Activated CD4-positive, alpha-beta T cell treated with anti-CD3 and anti-CD28 coated beads, Interleukin-2, Interleukin-4, amounts not matched to agents 100 ng/mL and 50 ng/mL, durations not matched to agents 16 hours and 8 hours (primary cell): ENCODE measurements at places on chromosomes 2 and 18.
A peak's percentile ranks its signal among the peaks of the same experiment; 100 is the strongest.

GRCh38 chr2:238104691-238105371 is 4.7 kb downstream of the ESPNL start:
- DNase-seq, result no peak

DNA sequence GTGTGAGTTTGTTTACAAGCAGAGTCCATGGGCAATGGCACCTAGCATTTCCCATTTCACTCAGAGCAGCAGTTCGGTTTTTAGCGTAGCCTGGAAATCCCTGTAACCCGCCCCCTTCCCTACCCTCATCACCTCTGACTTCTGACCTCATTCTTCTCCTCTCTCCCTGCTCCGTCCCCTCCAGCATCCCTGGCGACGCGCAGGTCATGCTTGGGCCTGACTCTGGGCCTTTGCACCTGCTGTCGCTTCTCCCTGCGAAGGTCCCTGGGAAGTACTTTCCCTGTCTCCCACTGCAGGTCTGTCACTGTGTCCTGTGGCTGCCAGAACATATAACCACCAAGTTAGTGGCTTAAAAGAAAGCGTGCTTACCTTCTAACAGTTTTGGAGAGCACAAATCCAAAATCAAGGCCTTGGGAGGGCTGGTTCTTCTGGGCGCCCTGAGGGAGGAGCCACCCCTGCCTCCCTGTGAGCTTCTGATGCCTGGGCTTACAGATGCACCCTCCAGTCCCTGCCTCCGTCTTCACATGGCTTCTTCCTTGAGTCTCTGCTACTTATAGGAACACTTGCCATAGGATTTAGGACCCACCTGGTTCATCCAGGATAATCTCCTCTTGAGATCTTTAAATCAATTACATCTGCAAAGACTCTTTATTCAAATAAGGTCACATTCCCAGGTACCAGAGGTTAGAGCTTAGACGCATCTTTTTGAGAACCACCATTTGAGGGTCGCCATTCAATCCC is 8.1 kb upstream of the RAB17 start:
- no peak for DNase-seq

DNA sequence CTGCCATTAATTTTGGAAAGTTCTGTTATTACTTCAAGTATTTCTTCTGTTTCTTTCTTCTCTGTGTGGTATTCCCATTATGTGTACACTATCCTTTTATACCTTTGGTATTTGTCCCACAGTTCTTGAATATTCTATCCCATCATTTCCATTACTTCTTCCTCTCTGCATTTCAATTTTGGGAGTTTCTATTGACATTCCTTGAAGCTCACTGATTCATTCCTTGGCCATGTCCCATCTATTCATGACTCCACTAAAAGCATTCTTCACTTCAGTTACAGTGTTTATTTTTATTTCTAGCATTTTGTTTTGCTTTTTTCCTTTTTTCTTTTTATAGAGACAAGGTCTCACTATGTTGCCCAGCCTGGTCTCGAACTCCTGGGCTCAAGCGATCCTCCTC is 30.3 kb downstream of the PROC start:
- DNase-seq, result no peak

- no peak for DNase-seq
Measured at GRCh38 chr2:17317439-17317976, 200.7 kb downstream of the RAD51AP2 start.

DNA sequence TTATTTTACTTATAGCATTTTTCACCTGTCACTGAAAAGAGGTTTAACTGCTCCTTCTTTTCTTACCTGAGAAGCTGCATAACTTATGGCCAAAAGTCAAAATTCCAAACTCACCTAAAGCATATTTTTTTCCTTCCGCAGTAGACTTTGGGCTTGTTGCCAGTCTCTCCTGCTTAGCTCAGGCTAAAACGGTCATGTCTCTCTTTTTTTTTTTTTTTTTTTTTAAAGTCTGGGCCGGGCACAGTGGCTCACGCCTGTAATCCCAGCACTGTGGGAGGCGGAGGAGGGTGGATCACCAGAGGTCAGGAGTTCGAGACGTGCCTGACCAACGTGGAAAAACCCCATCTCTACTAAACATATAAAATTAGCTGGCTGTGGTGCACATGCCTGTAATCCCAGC is 113.5 kb downstream of the RTN4 start:
- DNase-seq, result no peak

GRCh38 chr18:23735021-23735464 is 45.8 kb downstream of the LAMA3 start:
- DNase-seq, result peak; percentile 7

DNA sequence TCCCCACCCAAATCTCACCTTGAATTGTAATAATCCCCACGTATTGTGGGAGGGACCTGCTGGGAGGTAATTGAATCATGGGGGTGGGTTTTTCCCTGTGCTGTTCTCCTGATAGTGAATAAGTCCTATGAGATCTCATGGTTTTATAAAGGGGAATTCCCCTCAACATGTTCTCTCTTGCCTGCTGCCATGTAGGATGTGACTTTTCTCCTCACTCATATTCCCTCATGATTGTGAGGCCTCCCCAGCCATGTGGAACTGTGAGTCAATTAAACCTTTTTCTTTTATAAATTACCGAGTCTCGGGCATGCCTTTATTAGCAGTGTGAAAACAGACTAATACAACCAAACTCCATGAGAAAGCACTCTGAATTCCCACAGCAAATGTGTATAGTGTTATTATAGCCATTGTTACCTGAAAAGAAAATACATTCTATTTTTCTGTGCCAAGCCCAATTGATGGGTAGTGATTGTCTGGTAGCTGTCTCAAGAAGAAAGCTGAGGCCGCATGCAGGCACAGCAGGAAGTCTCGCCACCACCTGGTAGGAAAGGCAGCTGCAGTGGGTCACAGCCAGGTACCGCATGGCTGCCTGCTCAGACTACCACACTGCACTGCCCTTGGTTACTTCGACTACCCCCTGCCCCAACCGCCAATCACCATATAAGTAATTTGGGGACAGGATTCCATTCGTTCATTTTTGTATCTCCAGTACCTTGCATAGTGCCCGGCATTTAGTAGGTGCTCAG is 10.3 kb upstream of the ZBTB7C start:
- DNase-seq, result no peak

- DNase-seq, result no peak
Measured at GRCh38 chr18:61774846-61775245, 118.0 kb downstream of the RNF152 start.

- DNase-seq, result no peak
Measured at GRCh38 chr2:177445200-177445599, 52.6 kb downstream of the AGPS start.

DNA sequence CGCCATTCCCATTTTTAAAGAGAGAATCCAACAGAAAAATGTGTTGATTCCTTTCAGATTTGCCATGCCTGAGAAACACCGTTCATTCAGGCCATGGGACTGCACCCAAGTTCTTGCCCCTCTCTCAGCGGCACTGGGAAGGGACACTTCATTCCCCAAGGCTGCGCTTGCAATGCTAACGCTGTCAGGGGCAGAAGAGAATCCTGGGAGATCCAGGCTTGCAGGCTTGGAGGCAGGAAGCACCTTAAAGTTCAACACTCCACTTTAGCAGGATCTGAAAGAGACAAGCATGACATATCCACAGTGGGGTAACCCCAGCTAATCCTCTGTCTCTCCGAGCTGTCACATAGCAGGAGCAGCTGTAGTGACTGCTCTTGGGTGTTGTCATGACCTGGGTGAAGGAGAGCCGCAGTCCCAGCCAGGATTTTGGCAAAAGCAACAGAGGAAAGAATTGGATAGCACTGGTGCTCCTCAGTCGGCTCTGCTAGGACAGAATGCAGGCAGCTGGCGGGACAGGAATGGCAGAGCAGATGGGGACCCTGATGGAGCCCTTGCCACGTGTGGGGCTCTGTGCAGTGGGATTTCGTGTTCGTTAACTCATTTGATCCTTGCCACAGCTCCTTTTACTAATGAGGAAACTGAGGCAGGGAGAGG is 22.0 kb upstream of the ODC1 start:
- DNase-seq, result no peak

GRCh38 chr2:96103761-96104486 is 12.4 kb downstream of the ADRA2B start:
- DNase-seq, result no peak

DNA sequence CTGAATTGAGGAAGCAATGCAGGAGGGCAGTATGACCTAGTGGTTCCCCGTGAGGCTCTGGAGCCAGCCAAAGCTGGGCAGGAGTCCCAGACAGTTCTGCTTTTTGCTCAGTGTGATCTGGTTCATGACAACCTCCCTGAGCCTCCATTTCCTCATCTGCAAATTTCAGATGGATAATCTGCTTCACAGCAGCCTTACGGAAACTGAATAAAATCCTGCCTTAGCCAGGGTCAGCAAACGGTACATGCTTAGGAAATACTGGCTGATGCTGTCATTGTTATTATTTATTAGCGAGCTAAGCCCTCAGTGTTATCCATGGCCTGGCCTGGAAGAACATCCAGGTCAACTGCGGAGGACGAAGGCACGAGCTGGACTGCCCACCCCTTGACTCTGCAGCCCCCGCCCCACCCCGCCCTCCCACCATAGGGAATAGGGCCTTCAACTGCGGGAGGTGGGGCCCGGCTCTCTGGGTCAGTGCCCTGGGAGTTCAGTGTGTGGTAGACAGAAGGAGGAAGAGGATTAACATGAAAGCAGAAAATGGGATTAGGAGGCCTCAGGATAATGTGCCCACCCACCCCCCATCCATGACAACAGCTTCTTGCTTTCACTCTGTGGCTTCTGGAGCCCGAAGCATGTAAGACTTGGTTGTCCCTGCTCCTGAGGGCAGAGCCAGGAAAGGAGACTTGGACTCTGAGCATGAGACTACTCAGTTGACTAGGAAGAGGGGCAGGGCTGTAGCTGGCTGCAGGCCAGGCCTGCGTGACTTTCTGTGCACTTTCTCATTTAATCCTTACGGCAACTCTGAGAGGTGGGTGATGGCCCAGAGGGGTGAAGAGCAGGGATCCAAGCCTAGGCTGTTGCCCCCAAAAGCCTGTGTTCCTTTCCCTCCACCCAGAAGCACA is 13.1 kb downstream of the PKDCC start:
- no peak for DNase-seq

DNA sequence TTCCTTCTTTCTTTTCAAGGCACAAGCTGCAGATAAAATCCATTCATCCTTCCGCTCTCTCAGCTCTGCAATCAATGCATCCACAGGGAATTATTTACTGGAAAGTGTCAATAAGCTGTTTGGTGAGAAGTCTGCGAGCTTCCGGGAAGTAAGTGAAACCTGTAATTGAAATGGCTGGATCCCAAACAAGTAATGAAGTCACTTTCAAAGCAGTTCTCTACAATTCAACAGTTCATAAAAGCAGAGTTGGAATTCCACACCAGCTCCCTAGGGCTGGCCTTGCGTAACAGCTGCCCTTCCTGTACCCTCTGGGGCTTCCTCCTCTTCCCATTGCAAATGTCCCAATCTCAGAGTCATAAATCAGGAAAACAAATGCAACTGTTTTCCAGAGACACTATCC is 9.6 kb downstream of the SERPINB2 start:
- DNase-seq, result no peak

DNA sequence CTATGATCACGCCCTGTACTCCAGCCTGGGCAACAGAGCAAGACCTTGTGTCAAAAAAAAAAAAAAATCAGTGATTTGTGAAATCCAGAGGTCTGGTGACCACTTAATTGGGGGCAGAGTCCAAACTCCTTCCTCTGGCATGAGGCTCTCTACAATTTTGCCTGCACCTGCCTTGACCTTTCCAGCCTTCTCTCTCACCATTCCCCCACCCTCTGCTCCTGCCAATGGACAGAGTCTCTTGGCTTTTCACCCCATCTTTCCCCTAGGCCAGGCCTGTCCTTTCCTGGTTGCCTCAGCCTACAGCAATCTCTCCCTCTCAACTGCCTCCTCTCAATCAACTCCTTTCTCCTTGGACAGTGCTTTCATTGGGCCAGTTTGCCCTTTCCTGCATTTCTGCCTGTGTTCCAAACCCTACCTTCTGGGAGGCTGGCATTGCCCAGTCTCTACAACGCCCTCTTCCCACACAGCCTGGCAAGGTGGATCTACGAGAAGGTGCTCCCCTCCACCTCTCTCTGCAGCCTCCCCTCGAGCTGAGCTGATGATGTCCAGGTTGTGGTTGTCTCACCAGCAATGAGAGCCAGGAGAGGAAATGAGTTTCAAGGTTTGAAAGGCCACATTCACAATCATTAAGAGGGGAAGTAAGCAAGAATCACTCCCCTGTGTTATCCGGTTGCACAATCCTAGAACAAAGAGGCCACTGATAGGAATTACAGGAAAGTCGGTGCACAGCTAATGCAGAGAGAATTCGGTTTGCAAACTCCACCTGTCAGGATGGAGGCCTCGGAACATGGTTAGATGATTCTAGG is 39.5 kb upstream of the NPAS2 start:
- no peak for DNase-seq

- DNase-seq, result no peak
Measured at GRCh38 chr2:63790906-63791305, 50.8 kb upstream of the UGP2 start.

- no peak for DNase-seq
Measured at GRCh38 chr18:12283256-12283655, 24.8 kb upstream of the TUBB6 start.

- DNase-seq, result no peak
Measured at GRCh38 chr2:236355911-236356310, 91.7 kb upstream of the ASB18 start.

DNA sequence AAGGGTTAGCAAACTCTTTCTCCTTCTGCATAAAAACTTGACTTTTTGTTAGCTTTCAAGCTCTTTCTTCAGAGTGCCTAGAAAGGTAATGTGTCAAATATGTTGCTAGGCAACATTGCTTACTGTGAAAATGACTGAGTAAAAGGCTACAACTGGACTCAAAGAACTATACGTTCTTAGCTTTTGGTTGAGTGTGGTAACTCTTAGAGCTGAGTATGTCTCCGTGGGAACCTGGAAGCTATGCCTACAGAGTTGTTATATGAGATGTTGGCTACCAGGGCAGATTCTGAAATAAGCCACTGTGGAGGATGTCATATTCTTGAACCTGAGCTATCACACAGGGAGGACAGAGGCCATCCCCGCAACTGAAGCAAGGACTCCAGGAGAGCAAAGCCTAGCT is 105.5 kb downstream of the ARL6IP6 start:
- DNase-seq, result no peak

- DNase-seq, result peak; percentile 11
Measured at GRCh38 chr18:79186649-79187048, 117.5 kb downstream of the ATP9B start.

- no peak for DNase-seq
Measured at GRCh38 chr18:8660316-8660715, 45.0 kb upstream of the MTCL1 start.

GRCh38 chr2:44975571-44976450 is 33.4 kb downstream of the SIX2 start:
- DNase-seq, result no peak

DNA sequence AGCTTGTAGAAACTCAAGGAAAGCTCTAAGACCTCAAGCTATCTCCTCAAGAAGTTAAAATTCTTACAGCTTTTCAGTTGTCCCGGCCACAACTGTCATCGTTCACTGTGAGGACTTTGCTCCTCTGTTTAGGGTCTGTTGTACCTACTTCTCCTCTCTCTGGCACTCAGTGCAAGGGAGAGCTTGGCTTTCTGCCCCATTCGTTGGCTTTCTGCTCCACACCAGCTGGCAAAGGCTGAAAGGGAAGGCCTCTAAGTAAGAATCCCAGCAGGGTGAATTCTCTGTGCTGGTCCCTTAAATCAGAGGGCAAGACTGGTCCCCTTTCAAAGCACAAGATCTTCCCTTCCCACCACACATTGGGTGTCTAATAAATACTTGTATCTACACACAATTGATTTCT is 17.3 kb downstream of the ZBTB7C start:
- no peak for DNase-seq

GRCh38 chr2:145302451-145302850 is 782.5 kb upstream of the ZEB2 start:
- DNase-seq, result no peak
